WTC11 (cell line): ENCODE measurements at places on chromosomes 2 and 18. TPM values are rescaled to one million over a fixed set of nuclear protein-coding genes. Genes with fewer than 3 reads are reported as not detected.

Gene UGT1A9
- not detected in 3 replicates for total RNA-seq

Gene AFG3L2
- 73.9 to 109 TPM (median 76.0 TPM) in 3 replicates for total RNA-seq

Gene FAM124B
- 3.7 to 4.4 TPM (median 3.9 TPM) in 3 replicates for total RNA-seq

Gene OST4
- 210 to 239 TPM (median 226 TPM) in 3 replicates for total RNA-seq

Gene PSTPIP2
- total RNA-seq = 1.9 to 2.5 TPM (median 1.9 TPM) in 3 replicates

Gene AKAIN1
- not detected in 3 replicates for total RNA-seq

DNA sequence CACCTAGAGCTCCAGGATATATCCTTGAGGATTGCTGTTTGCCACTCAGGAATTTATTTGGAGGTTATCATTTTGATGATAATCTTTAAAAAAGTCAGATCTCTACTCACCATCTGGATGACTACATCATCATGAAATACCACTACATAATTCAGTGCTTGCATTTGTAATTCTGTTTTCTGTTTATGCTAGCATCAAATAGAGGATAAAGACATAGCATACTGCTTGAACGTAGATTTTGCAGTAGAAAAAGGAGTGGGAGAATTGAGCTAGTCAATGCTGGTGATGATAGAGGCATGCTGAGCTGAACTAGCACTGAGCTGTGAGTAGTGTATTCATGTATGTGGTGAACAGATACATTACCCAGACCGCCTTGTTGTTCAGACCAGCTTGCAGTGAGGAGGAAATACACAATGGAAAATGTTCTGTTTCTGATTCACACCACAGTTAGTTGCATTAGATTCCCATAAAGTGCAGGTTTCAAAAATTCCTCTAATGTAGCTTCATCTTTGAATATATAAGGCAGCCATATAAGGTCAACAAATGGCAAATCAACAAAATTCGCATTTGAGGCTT, 68.8 kb upstream of the CDC42EP3 start:
- no peak for DNase-seq

GRCh38 chr2:19458427-19459003, 100.1 kb upstream of the OSR1 start:
- DNase-seq = peak; percentile 14

Gene ILKAP
- 26.4 to 32.7 TPM (median 26.7 TPM) in 3 replicates for total RNA-seq

- no peak for DNase-seq
Observed at GRCh38 chr18:1907470-1908206, 663.7 kb downstream of the METTL4 start.

Gene FSIP2
- 1.9 to 2.2 TPM (median 1.9 TPM) in 3 replicates for total RNA-seq

GRCh38 chr2:238308177-238308576, 12.1 kb upstream of the TRAF3IP1 start:
- DNase-seq = peak; percentile 49

GRCh38 chr2:171902840-171903420, 8.9 kb upstream of the SLC25A12 start:
- no peak for DNase-seq

Gene FEV
- not detected in 3 replicates for total RNA-seq

DNA sequence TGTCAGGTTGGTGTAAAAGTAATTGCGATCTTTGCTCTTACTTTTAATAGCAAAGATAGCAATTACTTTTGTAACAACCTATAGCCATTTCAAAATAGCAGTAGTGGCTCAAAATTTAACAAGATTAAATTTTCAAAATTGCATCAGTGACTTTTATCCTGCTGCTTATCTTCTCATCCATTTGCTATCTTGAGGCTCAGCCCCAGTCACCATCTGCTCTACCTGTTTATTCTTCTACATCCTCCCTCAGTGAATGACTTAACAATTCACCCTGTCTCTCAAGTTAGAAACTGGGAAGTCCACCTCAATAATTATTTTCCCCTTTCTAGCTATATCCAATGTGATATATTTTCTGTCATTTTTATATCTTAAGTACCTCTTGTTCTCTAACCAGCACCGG, 148.6 kb upstream of the ZNF804A start:
- DNase-seq = no peak

Gene ACTR3
- total RNA-seq = 148 to 169 TPM (median 149 TPM) in 3 replicates

DNA sequence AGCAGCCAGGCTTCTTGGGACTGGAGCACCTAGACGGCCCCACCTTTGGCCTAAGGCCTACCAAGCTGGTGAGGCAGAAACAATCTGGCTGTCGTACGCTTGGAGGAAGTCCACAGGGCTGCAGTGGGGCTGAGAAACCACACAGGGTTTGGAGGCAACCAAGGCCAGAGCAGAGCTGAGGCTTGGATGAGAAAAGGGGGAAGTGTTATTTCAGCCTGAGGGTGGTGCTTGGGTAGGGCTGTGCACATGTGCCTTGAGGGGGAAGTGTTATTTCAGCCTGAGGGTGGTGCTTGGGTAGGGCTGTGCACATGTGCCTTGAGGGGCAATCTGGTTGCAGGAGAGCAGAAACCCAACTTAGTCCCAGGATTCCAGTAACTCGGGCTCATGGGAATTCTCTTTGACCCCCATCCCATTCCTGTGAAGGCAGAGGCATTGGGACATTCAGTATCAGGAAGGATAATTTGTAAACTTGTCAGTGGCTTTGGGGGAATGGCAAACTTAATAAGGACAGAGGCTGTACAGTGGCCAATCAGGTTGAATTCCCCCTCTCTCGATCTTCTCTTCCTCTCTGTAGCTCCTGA, 971 bp upstream of the FBXO41 start:
- no peak for DNase-seq

DNA sequence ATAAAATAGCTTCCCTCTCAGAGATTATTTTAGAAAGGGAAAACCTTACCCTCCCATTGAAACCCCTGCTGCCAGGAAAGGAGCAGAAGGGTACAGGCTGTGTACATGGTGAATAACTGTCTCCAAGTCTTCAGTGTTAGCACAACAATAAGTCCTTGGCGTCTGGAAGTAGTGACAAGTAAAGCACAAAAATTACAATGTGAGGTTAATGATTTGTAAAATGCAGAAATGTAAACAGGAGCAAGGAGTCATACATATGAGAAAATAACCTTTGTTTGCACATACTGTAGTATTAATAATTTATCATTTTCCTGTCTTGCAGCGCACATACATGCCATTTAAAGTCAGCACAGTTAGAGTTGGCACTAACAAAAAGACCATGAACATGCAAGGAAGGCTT, 40.5 kb downstream of the ABHD3 start:
- DNase-seq = no peak

DNA sequence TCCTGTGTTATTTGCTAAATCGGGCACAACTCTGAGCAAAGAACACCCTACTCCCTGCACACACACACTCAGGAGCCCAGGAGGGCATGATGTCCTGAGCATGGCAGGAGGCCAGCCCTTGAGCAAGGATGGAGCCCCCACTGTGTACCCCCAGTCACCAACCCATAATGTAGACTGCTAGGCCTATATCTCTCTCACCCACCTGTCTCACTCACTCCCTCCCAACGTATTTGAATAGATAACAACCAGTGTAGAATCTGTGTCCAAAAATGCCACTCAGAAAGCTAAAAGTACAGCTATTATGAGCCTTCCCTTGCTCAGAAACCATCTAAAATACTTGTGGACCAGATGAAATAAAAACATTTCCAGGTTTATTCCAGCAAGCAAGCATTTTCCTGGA, 29.3 kb downstream of the MERTK start:
- no peak for DNase-seq

Gene TXNL4A
- total RNA-seq = 144 to 157 TPM (median 148 TPM) in 3 replicates

GRCh38 chr2:128452024-128452411, 133.3 kb upstream of the HS6ST1 start:
- no peak for DNase-seq

GRCh38 chr2:145190031-145190703, 670.2 kb upstream of the ZEB2 start:
- DNase-seq = no peak

GRCh38 chr2:222307978-222308730, 9.4 kb upstream of the PAX3 start:
- DNase-seq = no peak

DNA sequence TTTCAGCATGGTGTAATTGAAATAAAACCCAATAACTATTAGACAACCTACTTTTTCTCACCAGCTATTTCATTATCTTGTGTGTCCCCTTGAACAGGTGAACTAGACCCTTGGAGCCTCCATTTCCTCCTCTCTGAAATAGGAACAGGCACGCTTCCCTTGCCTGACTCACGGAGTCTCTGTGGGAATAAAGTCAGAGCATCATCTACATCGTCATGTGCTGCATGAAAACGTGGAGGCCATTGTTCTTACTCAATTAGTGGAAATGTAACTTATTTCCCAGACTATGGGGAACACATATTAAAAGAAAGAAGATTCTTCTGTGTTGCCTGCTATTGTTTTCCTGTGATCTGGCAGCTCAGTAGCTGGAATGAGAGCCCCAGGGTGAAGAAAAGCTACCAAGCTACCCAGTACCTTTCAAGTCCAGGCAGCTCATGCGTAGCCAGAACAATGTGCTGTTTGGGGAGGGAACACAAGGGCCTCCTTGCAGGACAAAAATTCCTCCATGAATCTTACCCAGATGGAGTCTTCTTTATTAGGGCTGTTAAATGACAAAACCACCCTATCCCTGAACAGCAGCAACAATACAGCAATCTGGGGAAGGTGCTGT, 59.8 kb downstream of the SOX11 start:
- no peak for DNase-seq

Gene IL1B
- not detected in 3 replicates for total RNA-seq

DNA sequence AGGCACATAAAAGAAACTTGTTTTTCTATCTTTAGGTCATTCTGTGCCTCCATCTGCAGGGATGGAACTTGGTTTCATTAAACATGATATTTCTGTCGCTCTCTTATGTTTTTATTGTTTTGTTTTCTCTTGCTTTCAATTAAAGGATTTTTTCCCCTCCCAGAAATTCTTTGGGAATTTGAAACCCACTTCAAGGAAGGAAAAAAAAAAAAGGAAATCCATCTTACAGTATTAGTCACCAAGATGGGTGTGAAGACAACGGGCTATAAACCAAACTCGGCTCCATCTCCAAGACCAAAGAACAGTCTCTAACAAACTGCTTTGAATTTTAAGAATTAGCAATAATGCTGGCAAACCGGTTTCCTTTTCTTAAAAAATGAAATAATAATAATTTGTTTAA, 244.1 kb downstream of the BCL11A start:
- no peak for DNase-seq

GRCh38 chr2:208064220-208064961, 39.1 kb upstream of the PLEKHM3 start:
- DNase-seq = no peak

Gene KIAA2012
- not detected in 3 replicates for total RNA-seq

DNA sequence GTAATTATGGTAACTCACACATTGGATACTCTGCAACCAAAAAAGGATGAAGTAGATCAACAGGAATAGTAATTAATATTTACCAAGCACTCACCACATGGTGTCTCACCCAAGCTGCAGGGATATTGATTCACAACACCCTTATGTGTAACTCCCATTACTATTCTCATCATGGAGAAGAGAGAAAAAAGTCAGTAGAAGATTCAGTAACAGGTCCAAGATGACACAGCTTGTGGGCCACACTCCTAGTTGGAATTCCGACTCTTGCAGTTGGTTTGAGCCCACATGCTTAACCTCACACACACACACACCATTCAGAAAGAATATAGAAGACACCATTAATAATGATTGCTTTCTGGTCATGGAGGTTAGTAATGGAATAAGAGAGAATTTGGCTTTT, 1.7 kb upstream of the MLPH start:
- no peak for DNase-seq

DNA sequence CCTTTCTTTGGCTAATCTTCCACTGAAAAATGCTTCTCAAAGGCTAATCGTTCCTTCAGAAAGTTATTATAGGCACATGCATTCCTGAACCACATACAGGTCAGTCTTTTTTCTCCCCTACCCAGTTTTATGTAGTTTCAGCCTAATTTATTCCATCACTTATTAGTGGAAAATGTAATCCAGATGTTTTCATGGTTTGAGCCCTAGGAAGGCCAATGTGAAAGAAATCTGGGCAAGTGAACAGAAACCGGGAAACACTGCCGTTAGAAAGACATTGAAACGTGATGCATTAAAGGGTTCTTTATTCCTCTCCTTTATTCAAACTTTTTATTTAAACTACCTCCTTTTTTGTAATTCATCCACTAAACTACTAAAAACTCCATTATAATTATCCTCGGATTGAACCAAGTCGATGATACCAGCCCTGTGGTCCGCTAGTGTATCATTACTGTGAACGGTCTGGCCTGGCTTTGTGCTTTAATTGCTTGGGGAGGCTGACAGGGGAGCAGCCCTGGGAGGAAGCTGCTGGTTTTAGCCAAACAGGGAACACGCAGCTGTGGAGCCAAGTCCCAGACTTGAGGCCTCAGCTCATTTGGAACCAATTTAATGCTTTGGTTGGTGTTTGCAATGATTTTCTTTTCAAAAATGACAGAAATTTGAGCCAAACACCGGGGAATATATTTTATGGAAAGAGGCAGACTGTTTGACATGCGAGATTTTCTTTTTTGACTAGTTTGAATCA, 149.2 kb downstream of the ARHGAP28 start:
- DNase-seq = no peak

DNA sequence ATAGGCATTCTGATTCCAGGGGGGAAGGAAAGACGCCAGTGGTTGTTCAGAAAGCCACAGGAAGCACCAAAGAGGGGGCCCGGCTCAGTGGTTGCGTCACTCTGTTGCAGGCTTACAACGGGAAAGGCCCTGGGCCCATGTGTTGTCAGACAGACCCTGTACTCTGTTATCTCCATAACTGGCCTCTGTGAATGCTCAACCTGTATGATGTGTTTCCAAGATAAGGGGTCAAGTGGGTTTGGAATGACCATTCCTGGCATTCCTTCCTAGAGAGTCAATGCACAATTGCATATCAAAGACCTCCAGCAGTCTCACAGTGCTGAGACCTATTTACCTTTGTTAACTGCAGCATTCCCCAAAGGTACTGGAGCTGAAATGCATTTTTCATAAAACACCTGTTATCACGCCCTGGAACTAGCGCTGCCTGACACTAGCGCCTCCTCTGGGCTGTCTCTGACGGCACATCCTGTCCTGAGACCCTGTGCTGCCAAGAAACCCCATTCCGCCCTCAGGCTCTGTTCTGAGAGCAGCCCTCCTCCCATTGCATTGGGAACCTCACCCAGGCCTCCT, 13.2 kb upstream of the LRRFIP1 start:
- DNase-seq = peak; percentile 82

DNA sequence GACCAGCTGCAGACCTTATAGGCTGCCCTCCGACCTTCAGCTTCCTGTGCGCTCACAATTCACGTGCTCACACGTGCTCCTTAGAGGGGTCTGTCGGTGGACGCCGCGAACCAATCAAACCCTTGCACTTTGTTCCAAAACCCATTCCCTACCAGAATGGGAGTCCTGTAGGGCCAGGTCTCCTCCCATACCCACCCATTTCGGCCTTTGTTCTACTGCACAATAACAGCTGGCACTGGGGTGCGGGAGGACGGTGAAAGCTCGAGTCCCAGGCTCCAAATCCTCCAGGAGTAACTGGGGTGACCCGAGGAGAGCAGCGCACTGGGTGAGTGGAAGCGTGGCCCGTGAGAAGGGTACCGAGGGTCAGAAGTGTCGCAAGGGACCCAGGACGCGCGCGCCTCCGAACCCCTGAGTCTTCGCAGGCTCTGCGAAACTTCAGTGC, 13.0 kb downstream of the SIX3 start:
- DNase-seq = no peak

Gene TMEM163
- 0.94 to 1.6 TPM (median 1.2 TPM) in 3 replicates for total RNA-seq

DNA sequence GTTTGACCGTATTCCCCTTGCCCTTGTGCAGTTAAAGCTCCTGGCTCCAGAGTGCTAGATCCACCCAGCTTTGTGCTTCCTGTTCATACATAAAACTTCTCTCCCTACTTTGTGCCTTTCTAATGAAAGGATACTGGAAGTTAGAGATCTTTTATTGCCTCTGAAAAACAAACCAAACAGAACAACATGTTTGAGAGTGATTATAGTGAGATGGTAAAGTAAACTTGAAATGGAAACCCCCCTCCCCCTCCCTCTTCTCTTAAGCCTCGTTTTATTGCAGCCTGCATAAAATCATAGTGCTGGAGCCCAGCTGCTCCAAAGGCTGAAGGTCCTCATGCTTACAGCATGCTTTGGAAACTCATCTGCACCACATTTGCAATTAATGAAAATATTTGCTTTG, 125.1 kb downstream of the TANC1 start:
- no peak for DNase-seq
